ENCODE measurements at places on chromosomes 11 and 22. TPM values are rescaled to one million over a fixed set of nuclear protein-coding genes. Genes with fewer than 3 reads are reported as not detected.

- no peaks in the 10 kb centered on the region for H3K27me3 ChIP-seq
- DNase-seq, result no peak
- no peak overlapping the region for H3K27ac ChIP-seq
- H3K4me1 ChIP-seq, result no peaks in the 10 kb centered on the region
These were observed 88.9 kb downstream of the ELP4 start for GRCh38 chr11:31598454-31598853.

- no peak for DNase-seq
- H3K4me1 ChIP-seq, result peaks cover 17% of the 10 kb centered on the region
- no peaks in the 10 kb centered on the region for H3K36me3 ChIP-seq
- H3K27ac ChIP-seq, result no peak overlapping the region
- H3K27me3 ChIP-seq, result no peaks in the 10 kb centered on the region
- no peak overlapping the region for H3K4me3 ChIP-seq
These were observed 139.6 kb downstream of the RBFOX2 start for GRCh38 chr22:35889071-35889470.

GRCh38 chr22:39418696-39419095 lies 19.1 kb downstream of the TAB1 start:
- DNase-seq, result no peak
- no peak overlapping the region for H3K27ac ChIP-seq
- no peaks in the 10 kb centered on the region for H3K4me1 ChIP-seq
- no peaks in the 10 kb centered on the region for H3K27me3 ChIP-seq
- H3K4me3 ChIP-seq, result no peak overlapping the region

DNA sequence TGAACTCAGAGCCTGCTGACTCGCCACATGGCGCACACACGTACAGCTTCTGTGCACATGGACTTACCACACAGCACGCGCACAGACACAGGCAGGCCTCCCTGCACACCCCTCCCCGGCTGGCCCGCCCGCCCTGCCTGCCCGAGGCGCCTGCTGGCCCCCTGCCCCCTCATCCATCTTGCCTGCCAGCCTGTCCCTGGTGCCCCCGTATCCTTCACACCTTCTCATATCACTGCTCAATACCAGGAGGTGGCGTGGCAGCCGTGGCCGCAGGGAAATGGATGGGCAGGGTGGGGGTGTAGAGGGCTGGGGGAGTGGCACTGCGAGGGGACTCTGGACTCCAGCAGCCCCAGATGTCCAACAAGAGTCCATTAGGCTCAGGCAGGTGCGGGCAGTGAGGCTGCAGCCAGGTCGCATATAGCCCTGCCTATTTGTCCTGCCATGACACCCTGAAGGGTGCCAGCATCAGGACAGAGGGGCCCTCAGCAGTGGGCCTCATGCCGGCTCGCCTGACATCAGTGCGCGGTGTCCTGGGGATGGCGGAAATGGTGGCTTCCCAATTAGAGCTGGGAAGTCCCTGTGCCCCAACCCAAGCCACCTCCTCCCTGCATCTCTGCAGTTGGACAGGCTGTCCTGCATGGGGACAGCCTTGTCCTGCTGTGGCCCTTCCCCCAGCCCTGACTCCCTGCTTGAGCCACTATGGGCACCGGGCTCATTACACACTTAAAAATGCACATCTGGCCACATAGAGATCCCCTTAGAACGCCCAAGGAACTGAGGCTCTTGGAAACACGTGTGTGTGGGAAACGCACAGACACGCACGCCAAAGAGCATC lies 2.0 kb upstream of the TBX10 start:
- DNase-seq, result no peak
- H3K4me3 ChIP-seq, result no peak overlapping the region
- no peaks in the 10 kb centered on the region for H3K36me3 ChIP-seq
- no peaks in the 10 kb centered on the region for H3K27me3 ChIP-seq
- no peak overlapping the region for H3K27ac ChIP-seq

DDX25 gene
- not detected for total RNA-seq
